ENCODE measurements at places on chromosomes 7 and 10. TPM values are rescaled to one million over a fixed set of nuclear protein-coding genes. Genes with fewer than 3 reads are reported as not detected.

GRCh38 chr10:24552346-24553016 lies 171.2 kb downstream of the ARHGAP21 start:
- peak; percentile 47 for DNase-seq
- no peaks in the 10 kb centered on the region for H3K36me3 ChIP-seq
- no peaks in the 10 kb centered on the region for H3K4me1 ChIP-seq
- no peak overlapping the region for H3K27ac ChIP-seq

- no peaks in the 10 kb centered on the region for H3K4me1 ChIP-seq
- no peaks in the 10 kb centered on the region for H3K27me3 ChIP-seq
- no peak overlapping the region for H3K27ac ChIP-seq
- no peak overlapping the region for H3K4me3 ChIP-seq
- DNase-seq = no peak
These were observed 3.1 kb downstream of the GPER1 start for GRCh38 chr7:1090686-1091643.

DNA sequence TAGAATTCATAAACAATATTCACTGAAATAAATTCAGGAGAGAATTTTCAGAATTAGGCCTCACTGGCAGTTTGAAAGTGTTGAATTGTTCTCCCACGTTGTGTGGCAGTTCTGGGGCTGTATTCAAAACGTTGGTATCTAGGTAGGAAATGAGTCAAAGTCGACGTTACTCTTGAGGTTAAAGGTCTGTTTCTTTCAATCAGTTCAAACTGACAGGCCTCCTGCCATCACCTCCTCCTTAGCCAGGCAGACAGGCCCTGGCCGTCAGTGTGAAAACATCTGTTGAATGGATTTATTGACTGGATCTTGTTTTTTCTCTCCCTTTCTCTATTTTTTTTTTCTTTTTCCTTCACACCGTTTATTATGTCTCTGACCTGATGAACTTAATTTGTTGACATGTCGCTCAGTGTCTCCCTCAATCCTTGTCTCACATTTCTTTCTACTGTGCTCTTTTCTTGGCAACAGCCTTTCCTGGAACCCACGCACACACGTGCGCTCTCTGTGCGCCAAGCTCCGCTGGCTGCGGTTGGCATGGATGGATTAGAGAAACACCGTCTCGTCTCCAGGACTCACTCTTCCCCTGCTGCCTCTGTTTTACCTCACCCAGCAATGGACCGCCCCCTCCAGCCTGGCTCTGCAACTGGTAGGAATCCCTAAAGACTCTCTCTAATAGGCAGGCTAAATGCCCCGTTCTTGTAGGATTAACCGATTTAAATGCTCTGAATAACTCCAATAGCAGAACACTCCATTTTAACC lies 231.7 kb downstream of the HDAC9 start:
- no peaks in the 10 kb centered on the region for H3K27me3 ChIP-seq
- no peak overlapping the region for H3K4me3 ChIP-seq
- no peak overlapping the region for H3K27ac ChIP-seq
- H3K36me3 ChIP-seq = no peaks in the 10 kb centered on the region
- no peak for DNase-seq
- no peaks in the 10 kb centered on the region for H3K4me1 ChIP-seq

- no peak for DNase-seq
- no peaks in the 10 kb centered on the region for H3K4me1 ChIP-seq
- no peaks in the 10 kb centered on the region for H3K36me3 ChIP-seq
- H3K27me3 ChIP-seq = no peaks in the 10 kb centered on the region
- H3K4me3 ChIP-seq = no peak overlapping the region
- no peak overlapping the region for H3K27ac ChIP-seq
These were observed 162.9 kb downstream of the ARL5B start for GRCh38 chr10:18822156-18822555.

- H3K36me3 ChIP-seq = no peaks in the 10 kb centered on the region
- no peak overlapping the region for H3K4me3 ChIP-seq
- no peak overlapping the region for H3K27ac ChIP-seq
- DNase-seq = no peak
These were observed 26.2 kb downstream of the IDE start for GRCh38 chr10:92547676-92548075.

DNA sequence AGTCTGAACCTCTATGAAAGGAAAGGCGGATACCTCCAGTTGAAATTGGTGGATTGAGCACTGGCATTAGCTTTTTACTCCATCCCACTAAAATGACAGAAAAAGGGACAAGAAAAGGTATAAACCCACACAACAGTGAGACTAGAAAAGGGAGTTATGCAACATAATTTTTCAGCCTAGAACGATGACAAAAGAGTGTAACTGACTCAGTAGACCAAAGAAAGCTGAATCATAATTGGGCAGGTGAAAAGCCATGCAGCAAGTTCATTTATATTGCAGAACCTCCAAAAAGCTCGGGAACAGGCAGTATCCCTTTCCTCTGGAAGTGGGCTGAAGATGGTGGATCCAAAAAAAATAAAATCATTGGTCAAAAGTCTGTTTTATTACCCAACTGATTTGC lies 30.5 kb upstream of the ZCCHC24 start:
- no peak overlapping the region for H3K4me3 ChIP-seq
- H3K36me3 ChIP-seq = no peaks in the 10 kb centered on the region
- H3K27ac ChIP-seq = no peak overlapping the region
- no peaks in the 10 kb centered on the region for H3K27me3 ChIP-seq
- DNase-seq = no peak

- H3K36me3 ChIP-seq = no peaks in the 10 kb centered on the region
- DNase-seq = peak; percentile 79
- H3K27ac ChIP-seq = no peak overlapping the region
These were observed 83.9 kb downstream of the JAZF1 start for GRCh38 chr7:28096713-28097112.

OR2A1 gene
- total RNA-seq = not detected

MSMB gene
- not detected for total RNA-seq
